ENCODE measurements at places on chromosomes 11 and 22.

- no peak for DNase-seq
Observed at GRCh38 chr11:56273854-56274253, at the start of gene OR5T1. OR5T1 (plus strand) TSS chr11:56274154; CDS start chr11:56275639, 1,485 bp downstream.

- DNase-seq = no peak
Observed at GRCh38 chr11:83720675-83721074, 434.5 kb upstream of the CCDC90B start.

DNA sequence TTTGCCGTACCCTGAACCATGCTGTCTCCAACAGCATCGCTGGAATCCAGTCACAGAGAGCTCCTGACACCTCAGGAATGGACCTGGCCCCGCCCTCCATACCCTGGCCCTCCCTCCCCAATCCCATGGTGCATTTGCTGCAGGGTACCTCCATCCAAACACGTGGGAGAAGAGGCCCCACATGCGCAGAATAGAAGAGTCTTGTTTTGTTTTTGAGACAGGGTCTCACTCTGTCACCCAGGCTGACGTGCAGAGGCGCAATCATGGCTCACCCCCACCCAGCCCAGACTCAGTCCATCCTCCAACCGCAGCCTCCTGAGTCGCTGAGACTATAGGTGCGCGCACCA is 2.3 kb upstream of the PNPLA2 start:
- DNase-seq = no peak

DNA sequence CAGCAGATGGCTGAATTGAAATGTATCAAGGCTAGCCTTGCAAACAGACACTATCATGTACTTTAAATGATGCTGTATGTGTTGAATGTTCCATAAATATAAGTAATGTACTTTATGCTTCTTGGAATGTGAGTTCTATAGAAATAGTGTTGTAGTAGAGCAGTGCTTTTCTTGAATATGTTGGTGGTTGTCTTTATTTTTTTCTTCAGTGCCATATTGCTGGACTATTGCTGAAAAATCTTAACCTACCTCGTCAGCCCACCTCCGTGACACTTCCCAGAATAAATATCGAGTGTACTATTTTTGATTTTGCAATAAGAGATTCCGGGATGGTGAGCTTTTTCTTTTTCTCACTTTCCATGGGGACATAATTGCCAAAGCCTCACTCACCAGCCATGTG is 153.9 kb downstream of the NAV2 start:
- DNase-seq = no peak

- DNase-seq = no peak
Observed at GRCh38 chr11:119432484-119433357, 9.7 kb upstream of the THY1 start.

- no peak for DNase-seq
Observed at GRCh38 chr22:28074526-28074925, 155.5 kb upstream of the PITPNB start.

- DNase-seq = no peak
Observed at GRCh38 chr22:32776802-32777201, 24.7 kb upstream of the TIMP3 start.

GRCh38 chr22:40610329-40610850 is 26.1 kb downstream of the MRTFA start:
- DNase-seq = no peak

- DNase-seq = no peak
Observed at GRCh38 chr22:47599753-47600152, 837.3 kb downstream of the TBC1D22A start.

- no peak for DNase-seq
Observed at GRCh38 chr11:34145073-34145472, 39.6 kb downstream of the NAT10 start.

Data from stimulated activated CD4-positive, alpha-beta T cell treated with anti-CD3 and anti-CD28 coated beads, Interleukin-1b, Interleukin-23, amount 100 ng/mL, for 48 hours (primary cell).